Breast epithelium (tissue), 4 donors: ENCODE measurements at places on chromosomes 6 and 20.

DNA sequence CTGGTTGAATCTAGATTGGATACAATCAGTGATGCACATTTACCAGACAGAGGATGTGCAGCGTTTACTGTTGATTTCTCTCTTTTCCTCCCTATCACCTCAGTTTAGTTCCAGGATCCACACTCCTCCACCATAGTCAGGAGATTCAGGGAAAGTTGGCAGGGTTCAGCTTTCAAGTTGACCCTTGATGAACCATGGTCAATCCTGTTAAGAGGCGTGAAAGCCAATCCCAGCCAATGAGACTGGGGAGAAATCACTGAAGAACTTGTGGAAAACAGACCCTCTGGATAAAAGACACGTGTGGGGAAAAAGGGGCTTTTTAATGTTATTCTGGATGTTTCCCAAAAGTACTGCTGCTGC is 19.2 kb upstream of the SCP2D1 start:
- no peak for DNase-seq

GRCh38 chr20:58880994-58881752 is 28.7 kb downstream of the GNAS start:
- DNase-seq = no peak

DNA sequence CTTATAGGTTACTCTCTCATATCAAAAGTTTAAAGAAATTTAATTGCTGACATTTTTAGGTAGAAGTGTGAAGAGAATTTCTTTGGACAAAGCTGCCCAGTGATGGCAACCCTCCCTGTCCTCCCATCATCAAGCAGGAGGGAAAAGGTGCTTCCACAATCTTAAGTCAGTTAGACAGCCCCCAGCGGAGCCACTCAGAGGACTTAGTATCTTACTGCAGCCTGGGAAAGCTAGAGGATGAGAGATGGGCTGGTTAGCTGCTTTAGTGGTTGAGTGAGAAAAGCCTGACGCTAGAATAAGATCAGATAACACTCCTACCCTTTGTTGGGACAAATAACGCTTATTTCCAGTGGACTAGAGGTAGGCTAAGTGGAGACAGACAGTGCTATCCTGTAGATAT is 227.1 kb downstream of the RFPL4B start:
- no peak for DNase-seq

DNA sequence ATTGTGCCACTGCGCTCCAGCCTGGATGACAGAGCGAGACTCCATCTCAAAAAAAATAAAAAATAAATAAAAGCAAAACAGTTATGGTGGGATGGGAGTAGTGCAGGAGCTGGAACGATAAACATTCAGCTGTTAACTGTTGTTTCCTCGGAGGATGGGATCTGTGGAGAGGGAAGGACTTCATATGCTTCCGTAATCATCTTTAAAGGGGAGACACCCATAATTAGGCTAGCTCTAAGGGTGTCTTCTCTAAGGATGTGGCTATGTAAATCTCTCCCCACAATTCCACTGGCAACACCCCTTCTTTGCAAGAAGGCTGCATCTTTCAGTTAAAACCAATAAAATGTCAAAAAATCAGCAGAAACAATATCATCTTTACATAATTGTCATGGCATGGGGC is 42.6 kb upstream of the MTHFD1L start:
- DNase-seq = no peak

DNA sequence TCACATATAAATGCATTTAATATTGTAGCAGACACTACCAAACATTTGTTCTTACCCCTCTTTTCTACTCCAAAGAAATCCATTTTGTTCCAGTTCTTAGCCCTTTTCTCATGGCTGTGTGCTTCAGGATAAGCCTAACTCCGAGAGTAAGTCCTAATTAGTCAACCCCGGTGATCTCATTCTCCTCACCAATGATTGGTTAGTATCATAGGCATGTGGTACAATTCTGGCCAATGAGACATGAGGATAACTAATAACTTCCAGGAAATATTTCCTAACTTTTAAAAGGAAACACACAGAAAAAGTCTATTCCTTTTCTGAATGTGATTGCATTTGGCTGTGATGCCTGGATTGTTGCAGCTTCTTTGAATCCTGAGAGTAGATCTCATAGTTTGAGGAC is 116.0 kb downstream of the GPR63 start:
- DNase-seq = no peak

GRCh38 chr6:74091136-74091793 is 395.3 kb downstream of the CD109 start:
- no peak for DNase-seq

- no peak for DNase-seq
Observed at GRCh38 chr6:46490425-46491200, 636 bp downstream of the RCAN2 start.

- DNase-seq = no peak
Observed at GRCh38 chr20:21103582-21104465, 2.3 kb downstream of the LINC00237 start.

GRCh38 chr6:39821046-39821740 is 29.0 kb downstream of the DAAM2 start:
- DNase-seq = no peak

DNA sequence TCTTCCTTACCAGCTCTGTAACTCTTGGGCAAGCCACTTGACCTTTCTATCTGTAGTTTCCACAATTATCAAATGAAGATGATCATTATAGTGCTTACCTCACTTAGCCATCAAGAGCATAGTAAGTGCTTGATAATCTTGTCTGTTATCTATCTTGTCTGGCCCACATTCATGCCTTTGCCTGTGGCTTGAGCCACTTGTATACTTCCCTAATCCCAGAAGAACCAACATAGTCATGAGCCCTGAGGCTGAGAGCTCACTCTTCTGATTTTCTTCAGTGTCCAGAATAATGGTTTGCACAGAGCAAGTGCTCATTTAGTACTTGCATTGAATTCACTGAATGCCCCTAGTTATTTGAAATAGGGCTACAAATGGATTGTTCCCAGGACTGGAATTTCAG is 108.2 kb downstream of the SASH1 start:
- no peak for DNase-seq

GRCh38 chr6:45687570-45687969 is 309.8 kb upstream of the SUPT3H start:
- no peak for DNase-seq

- no peak for DNase-seq
Observed at GRCh38 chr20:59845472-59845871, 88.0 kb downstream of the SYCP2 start.

- no peak for DNase-seq
Observed at GRCh38 chr20:37895166-37895565, 7.8 kb upstream of the VSTM2L start.

DNA sequence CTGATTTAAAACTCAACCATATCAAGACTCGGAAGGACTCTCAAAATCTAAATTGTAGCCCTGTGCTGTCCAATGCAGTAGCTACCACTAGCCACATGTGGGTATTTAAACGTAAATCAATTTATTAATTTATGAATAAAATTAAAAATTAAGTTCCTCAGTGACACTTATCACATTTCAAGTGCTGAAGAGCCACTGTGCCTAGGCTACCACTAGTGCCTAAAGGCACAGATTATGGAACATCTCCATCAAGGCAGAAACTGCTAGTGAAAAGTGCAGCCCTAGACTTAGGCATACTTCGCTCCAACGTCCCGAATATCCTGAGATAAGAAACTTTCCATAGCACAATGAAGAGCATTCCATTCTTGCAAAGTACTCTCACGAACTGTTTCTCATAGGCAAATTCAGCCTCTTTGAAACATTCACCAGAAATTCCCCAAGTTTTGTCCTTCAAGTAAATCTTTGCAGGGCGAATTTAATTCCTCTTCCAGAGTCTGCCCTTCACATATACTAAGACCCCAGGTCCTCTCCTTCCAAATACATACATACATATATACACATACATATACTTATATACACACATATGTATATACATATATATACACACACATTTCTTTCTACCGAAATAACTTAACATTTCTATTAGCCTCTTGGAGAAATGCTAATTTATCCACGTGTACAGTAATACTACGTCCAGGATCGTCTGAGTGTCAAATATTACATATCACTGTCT is 1.3 kb downstream of the SUPT3H start:
- no peak for DNase-seq

DNA sequence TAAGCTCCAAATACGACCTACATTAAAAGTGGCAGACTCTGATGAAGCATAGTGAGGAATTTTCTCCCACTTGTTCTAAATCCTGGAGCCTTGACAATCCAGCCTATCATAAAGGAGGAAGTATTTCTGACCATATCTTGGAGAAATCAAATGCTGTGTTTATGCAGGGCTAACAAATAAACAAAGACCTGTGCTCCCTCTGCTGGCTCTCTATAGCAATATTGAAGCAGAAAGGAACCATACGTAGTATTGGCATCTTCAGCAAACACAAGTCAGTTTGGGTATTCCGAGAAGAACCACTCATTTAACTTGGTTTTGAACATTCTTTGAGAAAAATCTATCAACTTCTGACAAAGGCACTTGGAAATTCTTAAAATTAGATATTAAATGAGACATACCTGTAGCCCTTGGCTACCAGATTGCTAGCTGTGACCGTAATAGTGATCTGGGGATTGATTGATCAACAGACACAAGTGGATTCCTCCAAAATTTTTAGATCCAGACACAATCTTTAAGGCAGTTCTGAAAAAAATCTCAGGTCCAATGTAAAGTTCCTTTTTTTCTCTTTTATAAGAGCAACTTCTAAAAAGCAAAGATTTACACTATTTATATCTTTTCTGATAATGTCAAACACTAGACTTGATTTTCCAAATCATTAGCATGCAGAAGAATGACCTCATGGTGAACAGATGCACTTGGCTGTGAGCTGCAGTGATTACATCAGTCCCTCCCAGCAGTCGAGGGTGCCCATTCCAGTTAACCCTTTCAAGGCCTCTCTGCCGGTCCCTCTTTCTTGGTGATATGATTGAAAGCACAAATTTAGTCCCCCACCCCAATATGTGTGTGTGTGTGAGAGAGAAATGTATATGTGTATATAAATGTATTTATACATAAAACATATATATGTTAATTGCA is 40.2 kb downstream of the INSM1 start:
- no peak for DNase-seq

- no peak for DNase-seq
Observed at GRCh38 chr6:74932232-74932888, 273.5 kb downstream of the COL12A1 start.

GRCh38 chr6:39228111-39228971 is 934 bp downstream of the KCNK5 start:
- no peak for DNase-seq

- no peak for DNase-seq
Observed at GRCh38 chr6:116180375-116180774, 54.4 kb upstream of the COL10A1 start.

DNA sequence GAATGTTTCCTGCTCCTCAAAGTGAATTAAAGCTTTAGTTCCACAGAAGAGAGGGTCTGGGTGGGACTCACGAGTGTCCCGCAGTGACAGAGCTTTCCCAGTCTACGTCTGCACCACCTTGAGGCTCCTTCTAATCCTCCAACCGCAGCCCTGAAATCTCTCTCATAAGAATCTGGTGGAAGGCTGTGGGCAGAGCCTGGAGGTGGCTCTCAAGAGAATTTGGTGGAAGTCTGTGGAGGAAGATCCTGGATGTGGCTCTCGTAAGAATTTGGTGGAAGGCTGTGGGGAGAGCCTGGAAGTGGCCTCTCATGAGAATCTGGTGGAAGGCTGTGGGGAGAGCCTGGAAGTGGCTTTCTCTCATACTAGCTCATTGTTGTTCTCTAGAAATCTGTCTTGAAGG is 13.8 kb upstream of the DUSP22 start:
- DNase-seq = no peak

- DNase-seq = no peak
Observed at GRCh38 chr6:148516617-148517016, 174.0 kb downstream of the SASH1 start.

DNA sequence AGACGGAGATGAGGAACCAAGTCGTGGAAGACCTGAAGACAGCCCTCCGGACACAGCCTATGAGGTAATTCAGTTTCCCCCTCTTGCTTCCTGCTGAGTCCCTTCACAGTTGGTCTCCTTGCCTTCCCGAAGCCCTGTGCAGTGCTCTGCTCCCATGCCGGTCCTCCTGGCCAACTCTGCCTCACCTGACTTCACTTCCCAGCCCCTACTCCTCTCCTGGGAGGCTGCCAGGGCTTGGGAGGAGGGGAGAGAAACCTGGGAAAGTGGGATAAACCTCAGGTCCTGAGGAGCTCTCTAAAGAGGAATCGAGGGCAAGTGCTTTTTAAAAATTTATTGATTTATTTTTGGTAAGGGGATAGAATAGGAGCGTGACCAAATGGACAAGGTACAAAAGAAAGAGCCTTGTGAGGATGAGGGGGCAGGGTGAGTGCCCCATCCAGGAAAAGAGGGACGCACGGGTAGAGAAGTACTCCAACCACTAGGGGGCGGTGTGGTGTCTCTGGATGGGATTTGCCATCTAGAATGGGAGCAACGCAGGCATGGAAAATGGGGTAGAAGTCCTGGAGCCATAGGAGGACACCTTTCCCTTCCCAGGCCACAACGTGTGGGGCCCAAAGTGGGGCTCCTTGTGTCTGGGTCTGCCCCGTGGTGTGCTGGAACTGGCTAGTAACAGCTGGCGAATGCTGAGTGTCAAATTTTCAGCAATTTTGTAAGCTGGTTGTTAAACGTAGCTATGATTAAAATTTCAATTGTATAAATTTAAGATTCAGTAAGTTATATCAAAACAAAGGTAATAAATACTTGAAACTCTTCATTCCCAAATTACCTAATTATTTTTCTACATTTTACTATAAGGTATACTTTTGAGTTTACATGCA is 69.0 kb downstream of the MOCS1 start:
- peak; percentile 23 for DNase-seq

- DNase-seq = no peak
Observed at GRCh38 chr6:103215847-103216246, 1643.9 kb downstream of the HACE1 start.

- DNase-seq = no peak
Observed at GRCh38 chr20:33859157-33859695, 48.1 kb downstream of the CHMP4B start.

GRCh38 chr6:1182722-1183521 is 129.0 kb upstream of the FOXQ1 start:
- DNase-seq = no peak

GRCh38 chr20:19832875-19833274 is 74.8 kb downstream of the RIN2 start:
- no peak for DNase-seq

- no peak for DNase-seq
Observed at GRCh38 chr6:63672582-63673129, 37.1 kb downstream of the PHF3 start.

DNA sequence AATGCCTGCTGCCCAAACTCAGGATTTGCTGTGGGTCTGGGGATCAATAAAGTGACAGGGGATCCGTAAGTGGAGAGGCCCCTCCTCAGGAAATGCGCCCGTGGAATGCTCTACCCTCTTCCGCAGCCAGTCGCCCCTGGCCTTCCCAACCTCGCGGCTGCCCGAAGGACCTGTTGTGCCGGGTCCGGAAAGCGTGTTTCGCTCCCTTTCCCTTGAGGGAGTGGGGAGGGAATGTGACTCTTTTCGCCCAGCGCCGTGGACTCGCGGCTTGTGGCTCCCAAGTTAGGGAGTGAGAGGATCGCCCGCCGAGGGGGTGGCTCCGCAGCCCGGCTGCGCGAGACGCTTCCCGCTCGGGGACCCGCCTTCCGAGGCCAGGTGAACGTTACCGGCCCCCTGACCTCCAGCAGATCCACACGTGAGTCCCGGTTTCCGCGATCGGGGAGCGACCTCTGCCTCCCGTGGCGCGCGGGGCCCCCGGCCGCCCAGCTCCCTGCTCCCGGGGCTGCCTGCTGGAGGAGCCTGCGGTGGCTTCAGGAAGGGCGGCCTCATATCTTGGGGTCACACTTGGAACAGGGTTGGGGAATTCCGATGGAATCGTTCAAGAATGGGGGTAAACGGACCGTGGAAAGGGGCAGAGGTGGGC is 666 bp downstream of the TPD52L1 start:
- DNase-seq = no peak

GRCh38 chr6:97674802-97675201 is 391.8 kb upstream of the MMS22L start:
- no peak for DNase-seq
